ENCODE measurements at places on chromosomes 2 and 18.

GRCh38 chr2:189363559-189363958 is 77.7 kb upstream of the WDR75 start:
- no peak for DNase-seq

DNA sequence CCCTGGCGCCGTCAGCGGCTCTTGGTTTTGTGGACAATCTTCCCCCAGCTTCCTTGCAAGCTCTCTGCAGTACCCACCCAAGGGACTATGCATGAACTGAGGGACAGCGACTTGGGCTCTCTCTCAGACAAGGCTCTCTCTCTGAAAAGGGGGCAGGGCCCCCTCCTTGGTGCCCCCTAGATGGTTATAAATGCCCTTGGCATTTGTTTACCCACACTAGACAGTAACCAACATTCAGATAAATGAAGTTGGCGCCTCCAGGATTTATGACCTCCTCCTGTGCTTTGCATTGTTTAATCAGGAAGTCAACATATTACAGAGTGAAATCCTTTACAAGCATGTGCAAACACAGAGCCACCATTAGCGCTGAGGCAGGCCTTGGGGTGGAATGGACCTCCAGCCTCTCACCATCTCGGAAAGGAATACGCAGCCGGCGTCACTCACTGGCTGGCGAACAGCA is 547.4 kb upstream of the ID2 start:
- DNase-seq = no peak

- DNase-seq = no peak
Observed at GRCh38 chr2:9462313-9462712, 12.0 kb upstream of the IAH1 start.

DNA sequence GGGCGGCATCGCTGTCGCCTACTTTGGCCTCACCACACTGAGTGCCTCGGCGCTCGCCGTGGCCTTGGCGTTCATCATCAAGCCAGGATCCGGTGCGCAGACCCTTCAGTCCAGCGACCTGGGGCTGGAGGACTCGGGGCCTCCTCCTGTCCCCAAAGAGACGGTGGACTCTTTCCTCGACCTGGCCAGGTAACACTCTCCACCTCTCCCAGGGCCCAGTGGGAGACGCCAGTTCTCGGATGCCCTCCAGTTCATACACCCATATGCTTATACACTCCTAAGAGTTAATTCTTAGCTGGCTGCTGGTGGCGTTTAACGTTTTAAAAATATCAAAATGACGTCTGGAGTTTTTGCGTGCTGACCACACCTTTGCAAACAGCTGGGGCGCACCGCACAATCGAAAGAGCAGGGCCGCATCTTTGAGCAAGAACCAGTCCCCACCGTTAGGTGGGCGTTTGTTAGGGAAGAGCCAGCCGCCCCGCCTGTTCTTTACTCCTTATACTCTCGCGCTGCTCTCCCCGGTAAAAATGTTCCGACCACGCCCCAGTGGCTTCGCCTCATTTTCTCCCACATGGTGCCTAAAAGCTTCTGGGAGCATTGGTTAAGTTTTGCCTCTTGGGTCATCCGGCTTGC is 899 bp downstream of the SLC1A4 start:
- DNase-seq = no peak

GRCh38 chr2:100174026-100174431 is 31.6 kb upstream of the AFF3 start:
- DNase-seq = peak; percentile 57

- DNase-seq = no peak
Observed at GRCh38 chr2:86562485-86562921, 740 bp downstream of the CHMP3 start.

DNA sequence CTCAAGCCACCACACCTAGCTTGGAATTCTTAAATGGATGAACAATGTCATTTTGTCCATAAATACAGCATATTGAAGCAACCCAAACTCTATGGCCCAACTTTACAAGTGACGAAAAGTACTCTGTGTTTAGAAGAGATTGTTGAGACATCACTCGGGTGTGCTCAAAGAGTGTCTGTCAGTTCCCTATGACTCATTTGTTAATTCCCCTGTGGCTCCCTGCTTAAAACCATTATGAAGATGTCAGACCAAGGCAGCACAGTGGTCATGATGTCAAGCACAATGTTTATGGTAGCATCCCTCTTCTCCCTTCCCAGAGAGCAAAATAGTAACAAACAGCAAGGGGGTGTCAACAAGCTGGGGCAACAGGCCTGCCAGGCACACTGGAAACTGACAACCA is 3.0 kb downstream of the LYG1 start:
- DNase-seq = peak; percentile 4

DNA sequence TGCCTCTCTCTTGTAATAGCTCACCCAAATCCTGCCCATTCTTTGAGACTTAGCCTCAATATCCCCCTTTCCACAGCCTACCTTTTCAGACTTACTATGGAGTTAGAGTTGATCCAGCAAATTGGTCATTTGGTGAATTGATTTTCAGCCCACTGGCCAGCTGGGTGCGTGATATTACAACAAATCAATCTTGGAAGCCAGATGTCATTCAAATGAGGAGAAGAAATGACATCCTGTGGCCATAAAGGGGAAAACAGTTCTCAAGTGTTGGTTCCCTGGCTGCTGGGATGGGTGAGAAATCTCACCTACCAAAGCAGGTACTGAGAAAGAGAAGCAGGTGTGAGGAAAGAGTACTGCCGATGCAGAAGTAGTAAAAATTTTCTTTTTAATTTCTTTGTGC is 36.7 kb upstream of the FOXI3 start:
- no peak for DNase-seq

DNA sequence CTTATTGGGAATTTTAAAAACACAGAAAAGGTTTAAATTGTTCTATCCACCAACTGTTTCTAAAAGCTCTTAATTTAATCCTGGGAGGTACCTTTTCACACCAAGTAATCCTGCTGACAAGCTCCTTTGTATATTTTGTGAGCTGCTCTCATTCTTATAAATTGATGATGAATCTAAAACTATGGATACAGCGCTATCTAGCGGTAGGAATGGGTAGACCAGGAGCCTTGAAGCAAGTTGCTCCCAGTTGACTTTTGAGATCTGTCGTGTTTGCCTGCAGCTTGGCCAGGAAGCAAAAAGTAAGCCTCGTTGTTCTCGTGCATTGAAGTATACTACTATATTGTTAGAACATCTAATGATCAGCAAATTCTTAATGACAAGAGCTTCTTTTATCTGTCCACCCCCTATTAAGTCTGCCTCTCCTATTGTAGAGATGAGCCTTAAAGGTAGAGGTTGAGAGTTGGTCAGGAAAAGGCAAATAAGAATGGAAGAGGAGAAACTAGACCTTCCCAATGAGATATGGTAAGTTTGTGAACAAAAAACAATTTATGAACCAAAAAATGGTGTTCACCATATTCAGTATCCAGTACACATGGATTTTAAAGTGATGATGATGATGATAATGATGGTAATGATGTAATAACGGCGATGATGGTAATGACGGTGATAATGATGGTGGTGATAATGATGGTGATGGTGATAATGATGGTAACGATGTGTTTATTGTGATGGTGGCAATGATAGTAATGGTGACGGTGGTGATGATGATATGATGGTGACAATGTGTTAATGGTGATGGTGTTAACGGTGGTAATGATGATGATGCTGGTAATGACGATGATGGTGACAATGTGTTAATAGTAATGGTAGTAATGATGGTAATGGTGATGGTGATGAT is 212.1 kb upstream of the NCKAP5 start:
- peak; percentile 68 for DNase-seq

DNA sequence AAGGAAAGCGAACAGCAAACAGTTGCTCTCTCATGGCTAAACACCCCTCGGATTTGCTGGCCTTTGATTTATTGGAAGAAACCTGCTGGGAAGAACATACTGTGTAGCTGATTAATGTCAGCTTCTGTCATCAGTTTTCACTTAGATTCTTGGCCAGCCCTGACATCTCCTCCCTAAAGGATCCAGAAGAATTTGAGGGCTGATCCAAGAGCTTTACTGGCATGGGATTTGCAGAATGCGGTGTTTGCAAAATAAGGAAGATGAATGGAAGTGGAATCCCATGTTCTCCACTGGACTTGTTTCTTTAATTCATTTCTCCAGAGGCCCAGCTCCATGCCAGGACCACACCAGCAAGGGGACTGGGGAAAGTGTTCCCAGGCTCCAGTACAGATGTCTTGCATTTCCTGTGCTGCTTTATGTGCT is 80.5 kb downstream of the RDH14 start:
- DNase-seq = peak; percentile 92

All from fibroblast of skin of left quadriceps (primary cell).